ENCODE measurements at places on chromosomes 3 and 15. TPM values are rescaled to one million over a fixed set of nuclear protein-coding genes. Genes with fewer than 3 reads are reported as not detected.

Gene GNAT1
- total RNA-seq = not detected

Gene TP63
- total RNA-seq = 26.5 TPM

Gene LRRIQ4
- not detected for total RNA-seq

Gene CNTN4
- 0.12 TPM for total RNA-seq
